Parietal lobe (tissue), 2 donors: ENCODE measurements at places on chromosomes 3 and 15. TPM values are rescaled to one million over a fixed set of nuclear protein-coding genes. Genes with fewer than 3 reads are reported as not detected.

Gene ITIH3
- total RNA-seq: not detected

Gene TEX264
- 14.1 TPM for total RNA-seq

Gene SLC28A1
- not detected for total RNA-seq

Gene MYO5C
- 2.8 TPM for total RNA-seq

Gene PLA1A
- 0.31 TPM for total RNA-seq

Gene NR1I2
- total RNA-seq: 0.63 TPM
